Activated CD4-positive, alpha-beta T cell treated with anti-CD3 and anti-CD28 coated beads for 36 hours (primary cell): ENCODE measurements at places on chromosomes 3 and 15. TPM values are rescaled to one million over a fixed set of nuclear protein-coding genes. Genes with fewer than 3 reads are reported as not detected.

A4GNT gene
- total RNA-seq, result not detected

RAD51 gene
- 75.3 TPM for total RNA-seq

- no peak for DNase-seq
- H3K4me1 ChIP-seq, result peaks cover 5% of the 10 kb centered on the region
- H3K36me3 ChIP-seq, result no peaks in the 10 kb centered on the region
- H3K27me3 ChIP-seq, result peaks cover 22% of the 10 kb centered on the region
- no peak overlapping the region for H3K27ac ChIP-seq
Measured at GRCh38 chr3:11201251-11202019, 47.1 kb downstream of the HRH1 start.

GRCh38 chr15:81387621-81388435 lies 13.8 kb upstream of the TMC3 start:
- peaks cover 8% of the 10 kb centered on the region for H3K4me1 ChIP-seq
- H3K36me3 ChIP-seq, result no peaks in the 10 kb centered on the region
- H3K4me3 ChIP-seq, result no peak overlapping the region
- H3K27ac ChIP-seq, result no peak overlapping the region

GRCh38 chr3:66889750-66890494 lies 108.2 kb upstream of the KBTBD8 start:
- H3K27ac ChIP-seq, result no peak overlapping the region
- no peak for DNase-seq
- no peaks in the 10 kb centered on the region for H3K4me1 ChIP-seq

DNA sequence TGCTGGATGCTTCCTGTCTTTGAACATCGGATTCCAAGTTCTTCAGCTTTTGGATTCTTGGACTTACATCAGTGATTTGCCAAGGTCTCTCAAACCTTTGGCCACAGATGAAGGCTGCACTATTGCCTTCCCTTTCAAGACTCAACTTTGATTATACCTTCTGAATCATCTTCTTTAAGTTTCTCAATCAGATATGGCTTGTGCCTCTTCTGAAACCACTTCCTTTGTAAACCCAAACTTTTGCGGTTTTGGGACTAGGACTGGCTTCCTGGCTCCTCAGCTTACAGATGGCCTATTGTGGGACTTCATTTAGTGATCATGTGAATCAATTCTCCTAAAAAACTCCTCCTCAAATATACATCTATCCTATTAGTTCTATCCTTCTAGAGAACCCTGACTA lies 47.1 kb upstream of the CADPS start:
- no peak overlapping the region for H3K4me3 ChIP-seq
- no peaks in the 10 kb centered on the region for H3K36me3 ChIP-seq
- no peaks in the 10 kb centered on the region for H3K4me1 ChIP-seq
- H3K27ac ChIP-seq, result no peak overlapping the region

GRCh38 chr3:46889381-46890110 lies 12.0 kb downstream of the PTH1R start:
- no peak overlapping the region for H3K4me3 ChIP-seq
- no peaks in the 10 kb centered on the region for H3K36me3 ChIP-seq

DNA sequence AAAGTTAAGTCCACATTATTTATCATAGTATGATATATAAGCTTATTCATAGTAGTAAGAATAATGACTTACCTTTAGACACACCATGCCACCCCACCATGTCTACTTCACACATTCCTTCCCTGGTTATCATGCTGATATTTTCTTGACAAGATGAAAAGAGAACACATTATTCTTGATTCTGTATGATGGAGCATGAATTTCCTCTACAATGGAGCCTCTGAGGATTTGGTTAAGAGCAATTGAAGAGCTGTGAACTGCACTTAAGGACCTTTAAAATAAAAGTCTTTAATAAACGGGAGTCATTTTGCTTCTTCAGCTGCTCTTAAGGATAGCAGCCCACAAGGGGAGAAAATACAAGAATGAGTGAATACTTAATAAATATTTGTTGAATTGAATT lies 226.7 kb downstream of the CADM2 start:
- no peaks in the 10 kb centered on the region for H3K4me1 ChIP-seq
- H3K4me3 ChIP-seq, result no peak overlapping the region
- H3K36me3 ChIP-seq, result no peaks in the 10 kb centered on the region
- H3K27ac ChIP-seq, result no peak overlapping the region

GRCh38 chr15:83504365-83504764 lies 57.2 kb downstream of the SH3GL3 start:
- no peak overlapping the region for H3K4me3 ChIP-seq
- peaks cover 2% of the 10 kb centered on the region for H3K27me3 ChIP-seq
- no peaks in the 10 kb centered on the region for H3K4me1 ChIP-seq
- H3K27ac ChIP-seq, result no peak overlapping the region
- no peak for DNase-seq
